ENCODE measurements at places on chromosomes 2 and 18.

DNA sequence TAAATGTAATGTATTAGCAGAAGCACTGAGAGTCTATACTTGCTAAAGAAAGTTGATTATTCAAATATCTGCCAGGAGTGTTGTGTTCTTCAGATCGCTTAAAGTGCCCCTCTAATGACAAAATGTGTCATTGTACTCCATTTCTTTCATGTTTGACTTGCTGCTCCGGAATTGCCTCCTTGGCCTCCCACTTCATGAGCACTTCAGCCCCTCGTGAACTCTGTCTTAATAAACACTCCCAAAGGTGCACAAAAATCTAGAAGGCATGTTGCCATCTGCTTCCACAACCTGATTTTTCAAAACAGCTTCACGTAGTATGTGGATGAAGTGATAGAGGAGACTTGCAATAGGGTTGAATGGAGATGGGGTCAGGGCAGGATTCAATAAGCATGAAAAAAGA is 396.1 kb downstream of the TDRD15 start:
- no peak for DNase-seq
- H3K27ac ChIP-seq, result no peak overlapping the region
- no peaks in the 10 kb centered on the region for H3K27me3 ChIP-seq
- no peaks in the 10 kb centered on the region for H3K36me3 ChIP-seq
- no peak overlapping the region for H3K4me3 ChIP-seq

DNA sequence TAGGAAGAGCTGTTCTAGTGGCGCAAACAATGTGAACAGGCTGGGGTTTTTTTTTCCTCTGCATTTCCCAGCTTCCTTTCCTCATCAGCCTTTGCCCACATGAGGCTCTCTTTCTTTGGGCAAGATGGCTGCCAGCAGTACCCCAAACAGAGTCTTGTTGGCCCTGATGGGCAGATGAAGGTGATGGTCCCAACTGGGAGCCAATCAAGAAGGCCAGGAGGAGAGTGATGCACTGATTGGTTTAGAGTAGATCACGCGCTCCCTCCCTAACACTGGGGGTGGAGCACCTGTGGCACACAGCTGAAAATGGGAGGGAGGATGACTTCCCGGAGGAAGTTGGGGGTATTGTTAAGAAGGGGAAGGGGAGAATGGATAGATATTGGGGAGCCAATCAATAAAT is 96.3 kb upstream of the FZD7 start:
- no peak overlapping the region for H3K4me3 ChIP-seq
- H3K4me1 ChIP-seq, result no peaks in the 10 kb centered on the region
- H3K36me3 ChIP-seq, result no peaks in the 10 kb centered on the region
- DNase-seq, result no peak

DNA sequence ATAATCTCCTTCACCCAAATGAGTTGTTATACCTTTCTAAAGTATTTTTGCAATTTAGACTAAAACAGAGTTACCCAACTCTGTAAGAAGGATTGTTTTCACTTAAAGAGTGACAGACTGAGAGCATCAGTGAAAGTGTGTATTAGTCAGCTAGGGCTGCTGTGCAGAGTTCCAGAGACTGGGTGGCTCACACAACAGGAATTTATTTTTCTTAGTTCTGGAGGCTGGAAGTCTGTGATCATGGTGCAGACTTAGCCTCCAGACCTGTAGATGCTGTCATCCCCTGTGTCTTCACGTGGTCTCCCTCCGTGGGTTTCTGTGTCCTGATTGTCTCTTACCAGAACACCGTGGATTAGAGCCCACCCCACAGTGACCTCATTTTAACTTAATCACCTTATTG is 40.0 kb downstream of the BCL2L11 start:
- no peaks in the 10 kb centered on the region for H3K27me3 ChIP-seq
- peaks cover 69% of the 10 kb centered on the region for H3K36me3 ChIP-seq
- no peak overlapping the region for H3K27ac ChIP-seq
- DNase-seq, result no peak
- peaks cover 98% of the 10 kb centered on the region for H3K4me1 ChIP-seq
- no peak overlapping the region for H3K4me3 ChIP-seq

DNA sequence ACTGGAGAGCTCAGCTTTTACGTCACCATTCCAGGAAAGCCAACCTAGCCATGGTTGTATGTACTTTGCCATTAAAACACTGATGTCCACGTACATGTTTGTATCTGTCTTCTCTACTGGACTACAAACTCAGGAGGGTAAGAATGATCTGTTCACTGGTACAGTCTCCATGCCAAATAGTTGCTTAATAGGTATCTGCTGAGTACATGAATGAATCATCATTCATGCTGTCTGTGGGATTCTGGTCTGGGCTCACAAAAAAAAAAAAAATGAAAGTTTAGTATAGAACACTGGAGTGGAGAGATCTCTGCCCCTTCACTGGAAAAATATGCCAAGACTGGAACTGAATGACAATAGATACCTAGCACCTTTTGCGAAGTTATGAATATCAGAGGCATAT is 102.6 kb upstream of the ITGA4 start:
- DNase-seq, result no peak
- H3K36me3 ChIP-seq, result no peaks in the 10 kb centered on the region
- H3K27me3 ChIP-seq, result no peaks in the 10 kb centered on the region
- no peak overlapping the region for H3K4me3 ChIP-seq
- H3K27ac ChIP-seq, result no peak overlapping the region

DNA sequence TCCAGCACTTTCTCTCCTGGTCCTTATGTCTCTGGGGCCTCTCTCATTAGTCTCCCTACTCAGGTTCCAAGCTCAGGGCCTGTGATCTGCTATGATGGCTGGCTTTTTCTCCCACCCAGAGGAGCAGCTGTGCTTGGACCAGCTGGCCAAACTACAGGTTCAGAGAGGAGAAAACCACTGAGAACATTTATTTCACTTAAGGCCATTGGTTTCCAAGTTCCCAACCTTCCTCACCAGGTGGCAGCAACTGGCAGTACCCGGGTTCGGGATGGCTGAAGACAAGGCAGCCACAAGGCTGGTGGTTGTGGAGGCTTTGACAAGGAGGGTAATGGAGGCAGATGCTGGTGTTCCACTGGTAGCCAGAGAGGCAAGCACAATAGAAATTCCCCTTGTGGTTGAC is 29.9 kb upstream of the SELENOI start:
- no peaks in the 10 kb centered on the region for H3K27me3 ChIP-seq
- no peak overlapping the region for H3K27ac ChIP-seq
- H3K4me3 ChIP-seq, result no peak overlapping the region

GRCh38 chr2:905833-906140 is 44.9 kb upstream of the SNTG2 start:
- H3K4me1 ChIP-seq, result peaks cover 16% of the 10 kb centered on the region
- no peak overlapping the region for H3K27ac ChIP-seq
- H3K4me3 ChIP-seq, result no peak overlapping the region
- no peak for DNase-seq
- no peaks in the 10 kb centered on the region for H3K27me3 ChIP-seq

- H3K27me3 ChIP-seq, result no peaks in the 10 kb centered on the region
- H3K4me1 ChIP-seq, result no peaks in the 10 kb centered on the region
- DNase-seq, result no peak
- no peak overlapping the region for H3K4me3 ChIP-seq
Observed at GRCh38 chr2:199468561-199469513, 11.1 kb upstream of the SATB2 start.

DNA sequence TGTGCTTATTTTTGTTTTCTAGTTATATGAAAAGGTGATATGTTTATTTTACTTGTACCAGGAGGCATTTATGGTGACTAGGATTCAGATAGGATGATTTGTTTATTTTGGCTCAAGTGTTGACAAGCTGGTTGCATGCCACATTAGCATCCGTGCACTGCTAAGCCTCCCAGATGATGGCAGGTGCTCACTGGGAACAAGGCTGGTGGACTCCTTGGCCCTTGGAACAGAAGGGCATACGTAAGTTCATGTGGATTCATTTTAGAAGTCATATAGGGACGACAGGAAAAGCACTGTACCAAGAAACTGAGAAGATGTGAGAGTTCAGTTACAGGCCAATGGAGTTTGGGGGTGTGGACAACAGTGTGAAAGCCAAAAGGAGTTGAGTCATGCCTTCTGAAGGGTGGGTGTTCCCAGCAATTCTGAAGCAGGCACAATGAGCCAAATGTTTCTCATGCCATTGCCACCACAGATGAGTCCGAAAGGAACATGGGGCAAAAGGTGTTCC is 166.2 kb downstream of the PHLPP1 start:
- no peaks in the 10 kb centered on the region for H3K27me3 ChIP-seq
- no peak overlapping the region for H3K27ac ChIP-seq
- H3K4me3 ChIP-seq, result no peak overlapping the region
- DNase-seq, result no peak
- no peaks in the 10 kb centered on the region for H3K36me3 ChIP-seq
- H3K4me1 ChIP-seq, result peaks cover 3% of the 10 kb centered on the region

GRCh38 chr2:235848055-235848454 is 320.1 kb downstream of the GBX2 start:
- DNase-seq, result no peak
- no peaks in the 10 kb centered on the region for H3K27me3 ChIP-seq
- no peak overlapping the region for H3K4me3 ChIP-seq
- H3K4me1 ChIP-seq, result no peaks in the 10 kb centered on the region
- H3K27ac ChIP-seq, result no peak overlapping the region

GRCh38 chr2:234366891-234367290 is 130.0 kb downstream of the ARL4C start:
- DNase-seq, result no peak
- no peaks in the 10 kb centered on the region for H3K4me1 ChIP-seq
- no peaks in the 10 kb centered on the region for H3K36me3 ChIP-seq
- H3K27ac ChIP-seq, result no peak overlapping the region
- H3K27me3 ChIP-seq, result no peaks in the 10 kb centered on the region

DNA sequence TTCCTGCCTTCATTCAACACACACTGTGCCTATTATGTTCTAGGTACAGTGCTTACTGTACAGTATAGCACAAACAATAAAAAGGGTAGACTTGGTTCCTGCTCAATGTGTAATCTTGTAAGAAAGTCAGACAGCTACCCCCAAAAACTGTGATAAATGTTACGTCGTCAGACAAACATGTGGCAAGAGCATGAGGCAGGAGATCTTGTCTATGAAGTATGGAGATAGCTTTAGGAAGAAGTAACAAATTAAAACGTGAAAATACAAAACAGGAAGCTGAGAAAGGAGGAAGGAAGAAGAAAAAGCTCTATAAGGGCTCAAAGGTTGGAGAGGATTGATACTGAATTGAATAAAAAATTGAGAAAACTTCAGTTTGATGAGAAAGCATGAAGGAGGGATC is 276.2 kb upstream of the HNRNPA3 start:
- H3K4me3 ChIP-seq, result no peak overlapping the region
- peaks cover 5% of the 10 kb centered on the region for H3K4me1 ChIP-seq
- DNase-seq, result no peak

Measured in Karpas-422 (cell line).